ENCODE measurements at places on chromosomes 5 and 9.

DNA sequence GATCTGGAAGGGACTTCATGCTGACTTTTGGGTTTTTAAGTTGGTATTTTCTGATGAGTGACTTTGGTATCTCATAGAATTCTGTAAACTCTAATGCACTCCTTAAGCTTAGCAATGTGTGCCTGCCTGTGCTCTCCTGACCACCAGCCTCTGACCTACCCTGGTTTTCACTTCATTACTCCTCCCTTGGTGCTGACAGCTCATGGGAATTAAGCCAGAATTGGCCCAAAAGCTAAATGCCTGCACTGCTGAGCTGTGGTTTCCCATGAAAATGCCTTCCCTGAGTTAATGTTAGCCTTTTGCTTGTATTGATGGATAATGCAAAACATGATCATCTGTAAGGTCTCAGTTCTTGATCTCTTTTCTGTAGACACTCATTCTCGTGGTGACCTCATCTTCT, 308.0 kb downstream of the DOCK8 start:
- ATAC-seq = peak; percentile 76

DNA sequence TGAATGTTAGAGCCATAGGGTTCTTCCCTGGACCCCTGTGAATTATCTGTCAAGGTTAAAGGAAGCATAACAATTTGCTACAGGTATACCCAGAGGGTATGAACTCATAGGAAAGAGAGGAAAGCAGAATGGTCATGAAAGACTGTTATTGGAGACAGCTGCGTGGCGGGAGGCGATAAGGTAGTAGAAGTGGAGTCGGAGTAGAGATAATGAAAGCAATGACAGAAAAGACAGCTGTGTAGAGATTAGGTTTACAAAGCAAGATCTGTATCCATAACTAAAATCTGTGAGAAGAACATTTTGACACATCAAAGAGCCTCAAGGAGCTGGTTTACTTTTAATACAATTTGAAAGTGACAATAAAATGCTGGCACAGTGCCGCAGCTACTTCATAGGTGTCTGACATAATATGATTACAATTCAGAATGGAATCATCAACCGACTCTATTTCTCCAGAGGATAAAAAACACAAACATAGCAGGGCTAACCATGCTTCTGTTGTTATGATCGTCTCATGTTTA, 603.9 kb downstream of the CDH12 start:
- no peak for ATAC-seq

- ATAC-seq = no peak
Observed at GRCh38 chr9:72478966-72479365, 42.4 kb upstream of the TMC1 start.

DNA sequence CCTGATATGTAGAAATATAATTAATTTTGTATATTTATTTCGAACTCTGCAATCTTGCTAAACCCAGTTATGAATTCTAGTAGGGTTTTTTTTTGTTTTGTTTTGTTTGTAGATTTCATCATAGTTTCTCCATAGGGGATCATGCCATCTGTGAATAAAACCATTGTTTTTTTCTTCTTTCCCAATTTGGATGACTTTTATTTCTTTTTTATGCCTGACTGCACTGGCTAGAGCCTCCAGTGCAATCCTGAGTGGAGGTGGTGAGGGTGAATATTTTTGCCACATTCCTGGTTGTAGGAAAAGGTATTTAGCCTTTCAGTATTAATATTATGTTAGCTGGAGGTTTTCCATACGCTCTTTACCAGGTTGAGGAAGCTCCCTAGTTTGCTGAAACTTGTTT, 70.0 kb upstream of the GFPT2 start:
- ATAC-seq = no peak

- ATAC-seq = no peak
Observed at GRCh38 chr9:128409978-128410377, 10.7 kb upstream of the CERCAM start.

DNA sequence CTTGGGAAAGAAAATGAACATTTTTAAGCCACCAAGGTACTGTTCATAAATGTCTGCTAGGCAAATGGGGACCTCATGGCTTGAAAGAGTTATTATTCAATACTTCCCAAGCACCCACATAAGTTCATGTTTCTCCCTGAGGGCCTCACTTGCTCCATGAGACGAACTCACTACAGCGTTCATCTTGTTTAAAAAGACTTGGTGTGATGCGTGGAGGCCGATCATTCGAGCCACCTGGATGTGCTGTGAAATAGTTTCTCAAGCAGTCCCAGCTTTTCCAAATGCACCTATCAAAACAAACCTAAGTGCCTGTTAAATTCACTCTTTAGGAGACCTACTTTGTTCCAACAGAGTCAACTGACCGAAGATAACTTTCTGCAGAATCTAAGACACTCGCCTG, 103.2 kb downstream of the LHFPL2 start:
- no peak for ATAC-seq

DNA sequence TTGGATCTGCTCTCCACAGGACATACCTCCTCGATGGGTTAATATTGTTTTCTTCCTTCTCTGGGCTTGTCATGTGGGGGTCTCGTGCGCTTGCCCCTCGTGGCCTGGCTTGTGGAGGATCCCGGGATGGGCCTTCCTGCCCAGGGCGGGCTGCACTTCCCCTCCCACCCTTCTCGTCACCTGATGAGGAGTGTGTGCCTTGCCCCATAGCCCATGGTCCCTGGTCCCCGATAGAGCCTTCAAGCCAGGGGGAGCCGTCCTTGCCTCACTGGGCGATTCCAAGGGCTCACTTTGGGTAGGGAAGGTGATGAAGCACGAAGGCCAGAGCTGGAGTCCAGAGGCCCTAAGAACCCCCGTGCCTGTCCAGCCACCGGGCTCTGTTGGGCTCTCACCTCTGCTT, 28.7 kb downstream of the DYNC2I2 start:
- ATAC-seq = no peak

GRCh38 chr9:86303316-86303975, 21.1 kb upstream of the ISCA1 start:
- ATAC-seq = no peak

DNA sequence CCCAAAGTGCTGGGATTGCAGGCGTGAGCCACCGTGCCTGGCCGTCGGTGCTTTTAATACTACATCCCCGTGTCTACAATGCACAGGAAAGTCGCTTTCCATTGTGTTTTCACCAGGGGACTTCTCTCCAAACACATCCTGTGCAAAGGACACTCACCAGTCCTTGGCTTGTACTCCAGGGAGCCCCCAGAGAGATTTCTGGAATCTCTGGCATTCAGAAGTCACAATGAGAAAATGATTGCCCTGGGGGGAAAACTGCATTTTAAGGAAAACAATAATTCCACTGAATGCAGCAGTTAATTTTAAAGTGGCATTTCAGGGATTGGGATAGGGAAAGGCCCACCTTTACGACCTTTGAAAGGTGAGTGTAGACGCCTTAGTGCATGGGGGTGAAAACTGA, 112.0 kb downstream of the ADAMTS16 start:
- ATAC-seq = no peak

GRCh38 chr5:39523821-39524220, 99.0 kb upstream of the DAB2 start:
- no peak for ATAC-seq

DNA sequence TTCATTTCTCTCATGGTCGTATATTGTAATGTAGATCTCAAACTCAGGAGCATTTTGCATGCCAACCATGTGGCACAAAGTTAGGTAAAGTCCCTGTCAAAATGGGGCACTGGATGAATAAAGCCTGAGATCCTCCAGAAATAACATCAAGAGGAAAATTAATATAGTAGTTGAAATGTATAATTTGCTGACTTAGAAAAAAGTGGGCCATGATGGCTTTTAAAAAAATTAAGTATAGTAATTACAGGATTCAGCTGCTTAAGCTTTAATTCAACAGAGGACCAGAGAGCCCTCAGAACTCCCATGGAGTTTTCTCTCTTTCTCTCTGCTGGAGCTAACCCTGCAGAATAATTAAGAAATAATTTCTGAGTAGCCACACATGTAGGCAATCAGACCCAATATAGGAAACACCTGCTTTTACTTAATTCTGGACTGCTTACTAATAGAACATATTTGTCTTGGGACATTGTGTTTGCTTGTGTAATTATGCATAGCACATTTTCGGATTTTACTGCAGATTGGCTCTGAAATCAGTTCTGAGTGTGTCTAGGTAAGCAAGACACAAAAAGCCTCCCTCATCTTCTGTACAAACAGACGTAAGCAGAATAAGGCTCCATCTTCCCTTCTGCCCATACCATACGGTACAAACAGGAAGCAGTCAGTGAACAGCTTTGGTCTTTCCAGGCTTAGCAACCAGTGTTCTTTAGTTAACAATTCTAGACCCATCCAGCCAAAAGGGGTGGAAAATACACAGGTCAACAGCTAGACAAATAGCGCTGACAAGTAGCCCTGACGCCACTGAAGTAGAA, 26.5 kb upstream of the PCSK1 start:
- no peak for ATAC-seq

GRCh38 chr5:6398570-6399230, 20.4 kb upstream of the MED10 start:
- no peak for ATAC-seq

DNA sequence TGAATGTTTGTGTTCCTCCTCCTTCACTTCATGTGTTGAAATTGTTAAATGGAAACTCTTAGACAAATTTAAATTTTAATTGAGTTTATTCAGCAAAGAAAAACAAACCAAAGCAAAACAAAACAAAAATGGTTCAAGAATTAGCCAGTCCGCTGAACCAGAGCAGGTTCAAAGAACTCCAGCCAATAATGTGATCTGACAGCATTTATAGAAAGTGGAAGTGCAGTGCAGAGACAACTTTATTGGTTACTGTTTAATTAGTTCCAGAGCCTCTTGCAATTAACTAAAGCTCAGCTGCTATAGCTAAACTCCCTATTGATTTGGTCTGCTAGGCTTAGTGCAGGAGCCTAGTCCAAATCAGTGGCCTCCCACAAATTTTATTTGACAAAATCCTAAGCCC, 132.9 kb downstream of the RNF180 start:
- ATAC-seq = no peak

- no peak for ATAC-seq
Observed at GRCh38 chr9:137969685-137970084, 92.1 kb downstream of the CACNA1B start.

DNA sequence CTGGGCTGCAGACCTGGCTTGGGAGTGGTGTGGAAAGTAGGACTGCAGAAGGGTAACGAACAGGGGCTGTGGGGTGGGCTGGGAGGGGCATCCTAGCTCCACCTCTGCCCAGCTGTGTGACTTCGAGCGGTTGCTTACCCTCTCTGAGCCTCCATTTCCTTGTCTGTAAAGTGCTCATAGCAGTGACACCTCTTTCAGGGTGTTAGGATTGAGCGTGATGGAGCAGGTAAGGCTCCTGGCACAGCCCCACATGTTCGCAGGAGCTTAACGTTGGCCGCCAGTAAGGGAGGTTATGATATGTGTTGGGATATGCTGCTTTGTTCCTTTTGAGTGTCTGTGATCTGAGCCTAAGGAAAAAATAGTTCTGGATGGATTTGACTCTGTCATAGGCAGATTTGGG, 2.1 kb downstream of the NDST1 start:
- no peak for ATAC-seq

DNA sequence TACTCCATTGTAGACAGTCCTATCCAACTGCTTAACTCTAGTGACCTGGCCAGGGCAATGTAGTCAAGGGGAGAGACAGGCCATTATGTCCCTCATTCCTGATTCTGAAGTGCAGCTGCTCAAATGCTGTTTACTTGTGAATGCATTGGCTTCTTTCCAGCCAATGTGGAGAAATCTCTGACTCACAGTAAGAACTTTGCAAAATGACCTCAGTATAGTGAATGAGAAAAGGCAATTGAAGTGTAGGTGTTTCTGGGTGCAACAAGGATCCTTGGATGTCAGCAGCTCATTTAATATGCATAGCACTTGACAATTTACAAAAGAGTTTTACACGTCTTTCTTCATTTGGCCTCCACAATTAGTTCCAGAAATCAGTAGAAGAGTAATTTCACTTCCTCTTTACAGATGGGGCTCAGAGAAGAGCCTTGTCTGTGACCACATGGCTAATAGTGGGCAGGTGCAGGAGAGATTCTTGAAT, 367.2 kb downstream of the OSTF1 start:
- ATAC-seq = peak; percentile 70

GRCh38 chr5:18507114-18507513, 872.9 kb downstream of the TAF11L14 start:
- ATAC-seq = no peak

DNA sequence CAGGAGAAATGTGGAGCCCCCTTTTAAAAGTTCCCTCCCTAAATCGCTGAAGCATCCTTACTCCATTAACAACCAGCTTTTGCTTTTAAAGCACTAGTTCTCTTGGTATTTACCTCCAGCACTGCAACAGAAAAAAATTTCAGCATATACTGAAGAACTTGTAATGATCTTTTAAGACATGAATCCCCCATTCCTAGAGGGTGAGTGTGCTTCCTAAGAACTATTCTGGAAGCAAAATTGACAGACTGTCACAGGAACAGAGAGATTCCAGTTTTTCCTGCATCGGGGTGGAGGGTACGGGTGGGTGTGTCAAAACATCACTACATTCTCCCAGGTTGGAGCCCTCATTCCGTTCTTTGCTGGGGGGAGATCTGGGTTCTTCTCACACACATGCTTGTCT, 151.9 kb downstream of the EBF1 start:
- ATAC-seq = no peak

GRCh38 chr5:103889500-103890209, 327.1 kb upstream of the NUDT12 start:
- no peak for ATAC-seq

DNA sequence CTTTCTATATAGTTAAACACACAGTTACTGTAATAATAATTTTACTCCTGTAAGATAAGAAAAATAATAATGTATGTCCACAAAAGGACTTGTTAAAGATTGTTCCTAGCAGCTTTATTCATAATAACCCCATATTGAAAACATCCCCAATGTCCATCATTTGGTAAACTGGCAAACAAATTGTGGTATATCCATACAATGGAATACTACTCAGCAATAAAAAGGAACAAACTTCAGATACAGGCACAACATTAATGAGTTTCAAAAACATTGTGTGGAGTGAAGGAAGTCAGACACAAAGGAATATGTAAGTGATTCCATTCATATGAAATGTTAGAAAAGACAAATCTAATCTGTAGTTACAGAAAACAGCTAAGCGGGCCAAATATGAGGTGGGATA, 1.9 kb upstream of the MEGF10 start:
- no peak for ATAC-seq

DNA sequence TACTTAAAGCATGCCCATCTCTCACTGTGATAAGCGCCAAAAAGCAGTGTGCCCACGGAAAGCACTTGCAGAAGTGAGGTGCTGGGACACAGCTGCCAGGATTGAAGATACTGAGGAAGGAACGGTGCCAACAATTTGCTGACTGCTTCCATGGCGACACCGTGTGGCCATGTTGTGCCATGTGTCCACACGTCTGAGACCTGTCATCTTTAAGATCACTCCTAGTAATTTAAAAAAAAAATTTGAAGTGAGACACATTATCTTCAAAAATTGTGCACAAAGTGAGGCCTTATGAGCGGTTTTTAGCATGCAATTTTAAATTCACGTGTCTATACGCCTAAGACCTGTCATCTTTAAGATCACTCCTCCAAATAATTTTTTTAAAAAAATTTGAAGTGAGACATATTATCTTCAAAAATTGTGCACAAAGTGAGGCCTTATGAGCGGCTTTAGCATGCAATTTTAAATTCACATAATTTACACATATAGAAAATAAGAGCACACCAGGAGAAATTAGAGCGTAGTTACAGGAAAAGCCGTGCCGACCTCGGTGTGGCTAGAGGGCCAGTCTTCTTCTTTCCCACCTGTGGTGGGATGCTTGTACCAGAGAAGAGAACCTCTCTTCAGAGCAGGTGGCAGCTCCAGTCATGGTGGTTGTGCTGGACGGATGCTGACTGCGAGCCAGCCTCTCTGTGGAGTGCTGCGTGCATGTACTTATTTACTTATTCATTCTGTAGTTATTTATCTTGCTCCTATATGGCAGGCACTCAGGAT, 21.4 kb upstream of the FLT4 start:
- ATAC-seq = no peak

All from motor neuron (in vitro differentiated cells).